ENCODE measurements at places on chromosomes 6 and 20.

DNA sequence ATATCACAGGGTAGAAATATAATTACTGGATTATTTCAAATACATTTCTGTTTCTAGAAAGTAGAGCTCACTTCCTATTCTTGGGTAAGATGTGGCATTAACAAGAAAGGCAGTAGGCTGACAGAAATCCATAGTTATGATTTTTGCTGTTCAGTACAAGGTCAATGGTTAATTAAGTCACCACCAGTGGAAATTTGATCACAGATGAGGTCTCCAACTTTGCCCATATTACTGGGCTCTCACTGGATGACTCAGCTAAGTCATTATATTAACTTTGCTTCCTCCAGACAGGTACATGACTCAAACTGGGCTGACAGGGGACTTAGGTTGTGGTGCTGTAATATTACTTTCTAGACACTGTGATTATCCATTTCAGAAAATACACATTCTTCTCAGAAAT is 212.4 kb downstream of the GRIK2 start:
- DNase-seq = no peak

- no peak for DNase-seq
These were observed 428.7 kb upstream of the SOX4 start for GRCh38 chr6:21164768-21165326.

- DNase-seq = no peak
These were observed 159.6 kb downstream of the SYNDIG1 start for GRCh38 chr20:24628985-24629384.

DNA sequence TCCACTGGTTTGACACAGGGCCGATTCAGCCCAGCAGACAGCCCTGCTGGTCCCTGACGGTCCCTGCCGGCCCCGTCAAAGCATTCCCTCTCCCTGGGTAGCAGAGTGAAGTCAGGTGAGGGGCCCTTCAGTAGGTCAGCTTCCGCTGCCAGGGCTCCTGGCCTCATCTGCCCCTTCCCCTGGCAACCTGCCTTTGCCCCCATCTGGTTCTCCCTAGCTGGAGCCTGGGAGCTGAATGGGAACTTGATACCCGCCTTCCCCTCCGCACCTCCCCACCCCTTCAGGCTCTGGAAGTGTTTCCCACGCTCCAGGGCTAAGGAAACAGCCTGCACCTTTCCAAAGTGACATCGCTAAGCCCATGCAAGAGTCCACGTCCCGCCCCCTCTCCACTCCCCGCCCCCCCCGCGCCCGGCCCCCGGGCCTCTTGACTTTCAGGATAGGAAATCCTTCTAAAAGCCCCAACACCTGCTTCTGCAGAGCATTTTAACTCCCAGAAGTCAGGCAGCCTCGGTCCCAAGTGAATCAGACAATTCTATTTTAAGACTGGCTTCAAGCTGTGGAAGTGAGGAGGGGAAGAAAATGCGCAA is 53.3 kb downstream of the ISM1 start:
- no peak for DNase-seq

DNA sequence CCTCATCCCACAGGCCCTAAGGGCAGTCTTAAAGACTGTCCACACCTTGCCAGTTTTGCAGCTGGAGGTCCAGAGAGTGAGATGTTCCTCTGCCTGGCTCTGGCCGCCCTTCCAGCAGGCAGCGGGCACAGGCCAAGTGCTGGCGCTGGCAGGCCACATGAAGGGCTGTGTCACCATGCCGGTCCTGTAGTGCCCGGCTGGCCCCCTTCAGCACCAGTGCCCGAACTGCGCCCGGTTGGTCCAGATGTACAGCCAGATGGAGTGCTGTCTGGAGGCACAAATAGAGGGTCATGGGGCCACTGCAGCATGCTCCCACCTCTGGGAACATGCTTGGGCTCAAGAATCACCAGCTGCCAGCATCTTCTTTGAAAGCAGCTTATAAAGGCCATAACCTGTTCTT is 3.8 kb downstream of the NFKBIE start:
- no peak for DNase-seq

DNA sequence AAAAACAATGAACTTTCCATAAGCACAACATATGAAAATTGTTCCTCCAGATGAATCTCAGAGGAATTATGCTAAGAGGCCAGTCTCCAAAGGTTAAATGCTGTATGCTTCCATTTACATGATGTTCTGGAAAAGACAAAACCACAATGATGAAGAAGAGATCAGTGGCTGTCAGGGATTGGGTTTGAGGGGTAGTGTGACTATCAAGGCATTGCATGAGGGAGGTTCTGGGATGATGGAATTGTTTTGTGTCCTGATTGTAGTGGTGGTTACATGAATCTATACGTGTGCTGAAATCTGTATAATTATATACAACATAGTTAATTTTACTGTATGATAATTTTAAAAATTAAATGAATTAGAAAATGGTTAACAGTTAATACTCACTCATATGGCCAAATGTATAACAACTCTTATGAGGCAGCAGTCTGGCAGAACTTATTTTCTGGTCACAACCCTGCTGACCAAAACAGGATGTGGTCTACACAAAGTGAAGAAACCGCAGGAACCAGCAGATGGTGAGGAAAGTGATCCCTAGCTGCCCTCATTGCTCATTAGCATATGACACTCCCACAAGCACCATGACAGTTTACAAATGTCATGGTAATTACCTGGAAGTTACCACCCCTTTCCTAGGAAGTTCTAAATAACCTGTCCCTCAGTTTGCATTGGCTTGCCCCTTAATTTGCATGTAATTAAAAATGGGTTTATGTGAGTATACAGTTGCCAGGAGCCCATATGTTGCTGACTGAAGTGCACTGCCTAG is 31.9 kb downstream of the NSFL1C start:
- DNase-seq = peak; percentile 53

- DNase-seq = no peak
These were observed 31.4 kb downstream of the STK38 start for GRCh38 chr6:36515844-36516243.

GRCh38 chr20:43936104-43936770 is 21.6 kb downstream of the TOX2 start:
- no peak for DNase-seq

DNA sequence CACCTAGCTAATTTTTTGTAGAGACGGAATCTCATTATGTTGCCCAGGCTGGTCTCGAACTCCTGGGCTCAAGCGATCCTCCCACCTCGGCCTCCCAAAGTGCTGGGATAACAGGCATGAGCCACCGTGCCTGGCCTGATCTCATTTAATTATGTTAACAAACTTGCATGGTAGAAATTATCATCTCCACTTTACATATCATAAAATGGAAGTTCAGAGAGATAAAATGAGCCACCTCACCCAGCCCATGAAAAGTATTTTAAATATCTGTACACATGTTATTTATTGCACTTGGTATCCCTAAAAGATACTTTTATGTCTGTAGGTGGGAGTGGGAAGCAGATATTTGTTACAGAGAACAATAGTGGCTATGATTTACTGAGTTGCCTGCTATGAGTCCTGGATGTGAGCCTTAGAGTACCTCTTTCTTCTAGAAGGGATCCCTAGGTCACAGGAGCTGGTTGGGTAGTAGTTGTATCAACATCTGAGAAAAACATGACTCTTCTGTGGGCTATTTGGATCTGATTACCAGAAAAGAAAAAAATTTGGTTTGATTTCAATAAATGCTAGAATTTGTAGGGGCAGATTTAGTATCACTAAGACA is 52.4 kb upstream of the EIF2S2 start:
- no peak for DNase-seq

DNA sequence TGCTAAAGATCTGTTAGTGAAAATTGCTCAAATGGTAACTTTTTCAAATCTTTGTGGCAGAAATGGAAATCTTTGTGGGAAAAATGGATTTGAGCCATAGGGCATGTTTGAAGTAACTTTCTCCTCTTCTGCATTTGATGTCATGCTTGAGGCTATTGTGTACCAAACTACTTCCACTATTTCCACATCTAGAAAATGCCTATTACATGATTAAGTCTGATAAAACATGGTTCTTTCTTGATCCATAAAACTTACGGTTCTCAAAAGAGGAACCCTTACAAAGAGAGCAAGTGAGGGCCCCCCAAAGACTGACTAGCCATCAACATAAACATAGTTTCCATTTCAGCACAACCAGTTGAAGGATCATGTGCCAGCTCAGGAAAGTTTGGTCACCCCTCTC is 150.6 kb downstream of the NFATC2 start:
- no peak for DNase-seq

GRCh38 chr6:96466147-96466863 is 55.3 kb upstream of the UFL1 start:
- DNase-seq = no peak

GRCh38 chr6:72424476-72424875 is 197.4 kb upstream of the KCNQ5 start:
- no peak for DNase-seq

- no peak for DNase-seq
These were observed 516.9 kb upstream of the SULF2 start for GRCh38 chr20:48302149-48302548.

DNA sequence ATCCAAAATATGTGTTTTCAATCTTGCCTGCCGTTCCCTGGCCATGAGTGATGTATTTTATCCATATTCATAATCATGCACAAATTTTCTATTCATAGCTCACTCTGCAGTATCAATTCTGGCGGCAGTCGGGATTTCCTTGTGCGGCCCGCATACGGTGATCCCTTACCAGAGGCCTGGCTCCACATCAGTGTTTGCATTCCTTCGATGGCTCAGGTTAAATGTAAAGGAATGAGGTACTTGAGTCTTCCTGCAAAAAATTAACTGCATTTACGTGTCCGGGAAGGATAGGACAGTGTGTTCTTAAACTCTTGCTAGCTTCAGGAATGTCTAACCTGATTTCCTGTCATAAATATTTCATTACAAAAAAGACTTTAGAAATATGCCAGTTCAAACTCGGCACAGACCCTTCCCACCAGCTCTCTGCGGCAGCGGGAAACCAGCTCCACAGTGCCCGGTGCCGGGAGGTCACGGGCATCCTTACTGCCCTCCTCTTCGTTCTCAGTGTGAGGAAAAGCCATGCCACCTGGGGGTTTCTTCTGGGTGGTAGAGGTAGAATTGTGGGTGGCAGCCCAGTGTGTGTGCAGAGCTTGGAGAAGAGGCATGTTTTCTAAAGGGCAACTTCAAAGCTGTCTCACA is 154.5 kb downstream of the MOXD1 start:
- no peak for DNase-seq

DNA sequence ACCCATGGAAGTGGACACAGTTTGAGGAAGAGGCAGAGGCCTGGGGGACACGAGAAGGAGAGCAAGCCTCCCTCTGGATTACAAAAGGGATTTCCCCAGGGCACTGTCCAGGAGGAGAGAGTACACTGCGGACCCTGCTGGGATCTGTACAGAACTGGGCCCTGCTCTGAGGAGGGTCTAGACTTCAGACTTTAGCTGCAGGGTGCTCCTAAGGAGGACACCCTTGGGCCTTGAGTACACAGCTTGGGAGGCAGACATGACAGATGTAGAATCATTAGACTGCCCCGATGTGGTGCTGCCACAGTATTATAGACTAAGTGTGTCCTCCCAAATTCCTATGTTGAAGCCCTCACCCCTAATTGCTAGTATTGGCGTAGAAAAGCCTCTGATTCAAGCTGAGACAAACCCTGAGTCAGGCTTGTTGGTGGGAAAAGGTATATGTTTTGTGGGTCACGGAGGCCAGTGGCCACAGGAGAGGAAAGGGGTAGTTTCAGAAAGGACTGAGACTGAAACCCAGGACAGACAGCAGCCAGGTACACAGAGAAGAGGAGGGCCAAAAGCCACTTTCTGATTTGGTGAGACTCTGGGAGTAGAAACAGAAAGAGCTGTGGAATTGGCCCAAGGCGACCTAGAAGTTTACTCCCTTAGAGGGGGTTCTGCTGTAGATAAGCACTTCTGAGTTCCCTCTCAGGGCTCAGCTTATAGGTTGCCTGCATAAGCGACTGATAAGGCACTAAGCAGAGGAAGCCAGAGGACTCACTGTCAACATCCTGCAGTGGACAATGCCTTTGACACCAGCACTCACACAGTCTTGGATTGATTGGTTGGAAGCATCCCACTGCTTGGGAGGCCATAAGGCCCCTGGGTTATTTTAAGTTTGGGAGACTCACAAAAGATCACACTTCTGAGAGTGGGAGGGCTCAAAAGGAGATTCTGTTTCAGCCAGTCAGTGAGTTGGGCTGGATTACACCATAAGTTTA is 16.5 kb upstream of the SH3BGRL2 start:
- no peak for DNase-seq

DNA sequence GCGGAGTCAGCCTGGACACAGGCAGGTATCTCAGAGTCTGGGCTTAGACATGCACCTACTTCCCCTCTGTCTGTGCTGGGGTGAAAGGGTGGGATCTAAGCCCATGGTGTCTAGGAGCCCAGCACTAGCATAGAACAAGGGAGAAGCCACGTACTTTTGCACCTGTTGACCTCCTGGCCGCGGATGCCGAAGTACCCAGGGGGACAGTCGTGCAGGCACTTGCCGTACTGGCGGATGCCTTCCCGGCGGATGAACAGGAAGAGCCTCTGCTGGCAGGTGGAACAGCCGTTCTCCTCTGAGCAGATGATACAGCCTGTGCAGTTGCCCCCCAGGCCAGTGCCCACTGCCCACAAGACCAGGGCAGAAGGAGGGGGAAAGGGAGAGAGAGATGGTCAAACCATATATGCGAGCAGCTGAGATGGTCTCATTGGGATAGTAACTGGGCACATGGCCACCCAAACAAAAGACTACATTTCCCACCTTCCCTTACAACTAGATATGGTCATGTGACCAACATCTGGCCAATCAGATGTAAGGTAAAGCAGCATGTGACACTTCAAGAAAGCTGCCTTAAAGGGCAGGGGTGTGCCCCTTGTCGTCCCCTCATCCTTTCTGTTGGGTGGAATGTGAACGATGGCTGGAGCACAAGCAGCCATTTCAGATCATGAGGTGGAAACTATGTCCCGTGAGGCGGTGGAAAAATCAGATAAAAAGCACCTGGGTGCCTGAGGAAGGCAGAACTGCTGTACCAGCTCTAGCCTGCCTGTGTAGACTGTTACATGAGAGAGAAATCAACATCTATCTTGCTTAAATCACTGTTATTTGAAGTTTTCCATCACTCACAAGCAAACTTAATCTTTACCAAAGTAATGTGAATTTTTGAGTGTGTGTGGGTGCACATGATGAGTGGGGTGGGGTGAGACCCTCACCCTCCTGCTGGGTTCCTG is 34.0 kb downstream of the RSPO4 start:
- DNase-seq = no peak

DNA sequence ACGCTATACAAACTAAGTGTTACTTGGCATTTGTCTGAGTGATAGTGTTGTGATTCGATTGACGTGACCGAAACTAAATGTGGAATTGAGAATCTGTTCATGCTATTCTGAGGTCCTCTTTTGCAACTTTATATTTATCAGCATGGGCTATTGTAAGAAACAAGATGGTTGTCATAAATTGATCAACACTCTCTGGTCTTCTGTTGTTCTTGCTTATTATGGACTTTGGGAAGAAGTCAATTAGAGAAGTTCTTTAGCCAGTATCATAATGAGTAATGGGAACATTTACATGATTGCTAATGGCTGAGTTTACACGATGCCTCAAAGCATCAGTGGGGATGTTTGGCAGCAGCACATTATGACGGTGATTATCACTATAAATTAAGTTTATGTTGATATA is 195.0 kb downstream of the CD83 start:
- no peak for DNase-seq

Data from activated naive CD4-positive, alpha-beta T cell treated with Interleukin-2 at 50 U/mL for 16 hours (primary cell).